ENCODE measurements at places on chromosomes 7 and 10.

- no peak for DNase-seq
Measured at GRCh38 chr7:158272091-158272490, 315.5 kb downstream of the PTPRN2 start.

DNA sequence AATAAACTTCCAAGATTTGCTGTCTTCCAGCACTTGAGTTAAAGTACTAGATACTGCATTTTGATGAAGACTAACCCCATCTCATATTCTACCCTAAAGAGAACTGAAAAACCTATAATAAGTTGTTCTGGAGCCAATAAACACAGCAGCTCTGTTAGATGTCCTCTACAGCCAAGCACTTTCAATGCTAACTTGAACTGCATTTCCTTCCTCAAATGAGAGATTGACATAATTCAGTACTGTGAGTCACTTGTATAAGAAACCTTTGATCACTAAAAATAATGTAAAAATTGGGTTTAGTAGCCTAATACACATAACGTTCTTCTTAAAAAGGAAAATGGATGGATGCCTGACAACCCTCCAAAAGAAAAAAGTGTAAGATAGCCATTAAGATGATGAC is 81.3 kb downstream of the ITGB8 start:
- no peak for DNase-seq

GRCh38 chr7:1543826-1544177 is 12.2 kb downstream of the TMEM184A start:
- DNase-seq: no peak

DNA sequence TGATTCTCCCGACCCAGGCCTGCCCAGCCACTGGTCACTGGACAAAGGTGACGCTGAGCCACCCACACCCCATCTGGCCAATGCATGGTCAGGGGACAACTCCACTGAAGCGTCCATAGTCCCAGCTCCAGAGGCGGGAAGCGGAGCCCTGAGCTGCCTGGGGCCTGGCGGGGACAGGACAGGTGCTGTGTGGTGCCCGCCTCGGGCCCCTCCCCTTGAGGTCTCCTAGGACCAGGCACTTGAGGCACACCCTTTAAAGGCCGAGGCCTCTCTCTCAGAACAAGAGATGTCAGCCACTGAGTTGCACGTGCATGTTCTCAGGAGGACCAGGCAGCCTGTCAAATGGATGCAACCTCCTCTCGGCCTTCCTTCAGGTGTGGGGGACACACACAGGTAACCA is 52.5 kb upstream of the PPP2R2D start:
- DNase-seq: no peak

DNA sequence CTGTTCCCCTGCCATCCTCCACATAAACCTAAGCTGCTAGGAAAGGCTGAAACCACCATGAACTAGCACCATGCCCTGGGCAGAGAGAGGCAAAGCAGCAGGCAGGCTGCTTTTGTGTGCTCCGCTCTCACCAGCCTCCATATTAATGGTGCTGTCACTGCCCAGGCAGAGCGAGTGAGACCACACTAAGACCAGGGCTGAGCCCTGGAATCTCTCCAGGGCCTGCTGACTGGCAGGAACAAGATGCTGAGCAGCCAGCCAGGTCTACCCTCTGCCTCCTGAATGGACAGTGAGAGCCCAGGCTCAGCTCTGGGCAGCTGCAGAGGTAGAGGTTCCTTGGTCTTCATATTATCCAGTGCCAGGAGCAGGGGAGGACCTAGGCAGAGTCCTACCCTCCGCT is 1.6 kb upstream of the CRHR2 start:
- DNase-seq: no peak

GRCh38 chr7:51318886-51319579 is 2.4 kb upstream of the COBL start:
- no peak for DNase-seq

DNA sequence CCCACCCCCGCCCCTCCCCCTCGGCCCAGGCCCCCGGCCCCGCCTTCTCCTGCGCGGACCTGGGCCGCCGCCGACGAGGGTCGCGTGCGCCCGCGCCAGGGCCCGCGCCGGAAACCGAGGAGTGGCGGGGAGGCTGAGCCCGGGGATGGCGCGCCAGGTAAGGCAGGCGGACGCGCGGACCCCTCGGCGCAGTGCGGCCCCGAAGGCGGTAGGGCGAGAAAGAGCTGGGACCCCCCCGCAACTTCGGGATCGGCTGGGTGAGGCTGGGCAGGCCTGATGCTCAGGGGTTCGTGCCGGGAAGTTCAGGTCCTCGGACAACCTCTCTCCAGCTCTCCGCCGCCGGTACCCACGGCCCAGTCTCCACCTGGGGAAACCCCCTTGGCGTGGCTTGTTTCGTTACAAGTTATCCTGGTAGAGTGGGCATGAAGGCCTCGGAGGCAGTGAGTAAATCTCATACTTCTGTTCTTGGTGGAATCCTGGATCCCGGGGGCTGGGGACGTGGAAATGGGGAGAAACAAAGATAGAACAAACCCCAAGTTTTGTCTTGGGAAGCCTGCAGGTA is 58.4 kb downstream of the ZNF467 start:
- no peak for DNase-seq

GRCh38 chr7:108920490-108920889 is 350.8 kb downstream of the DNAJB9 start:
- DNase-seq: no peak

DNA sequence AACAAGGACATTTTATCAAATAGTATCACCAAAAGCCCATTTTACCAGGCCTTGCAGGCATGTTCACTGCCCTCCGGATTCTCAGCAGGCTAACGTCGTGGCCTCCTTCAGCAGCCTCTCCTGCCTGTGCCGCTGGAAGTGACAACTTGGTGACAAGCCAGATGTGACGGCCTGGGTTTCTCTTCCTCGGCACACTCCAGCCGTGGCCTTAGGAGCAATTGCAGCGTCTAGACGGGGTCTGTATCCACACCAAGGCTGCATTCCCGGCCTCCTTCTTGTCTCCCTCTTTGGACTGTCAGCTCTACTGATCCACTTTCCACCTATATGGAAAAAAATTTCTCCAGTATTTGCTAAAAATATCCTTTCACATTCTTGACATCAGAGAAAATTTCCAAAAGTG is 145.3 kb upstream of the MGMT start:
- no peak for DNase-seq

DNA sequence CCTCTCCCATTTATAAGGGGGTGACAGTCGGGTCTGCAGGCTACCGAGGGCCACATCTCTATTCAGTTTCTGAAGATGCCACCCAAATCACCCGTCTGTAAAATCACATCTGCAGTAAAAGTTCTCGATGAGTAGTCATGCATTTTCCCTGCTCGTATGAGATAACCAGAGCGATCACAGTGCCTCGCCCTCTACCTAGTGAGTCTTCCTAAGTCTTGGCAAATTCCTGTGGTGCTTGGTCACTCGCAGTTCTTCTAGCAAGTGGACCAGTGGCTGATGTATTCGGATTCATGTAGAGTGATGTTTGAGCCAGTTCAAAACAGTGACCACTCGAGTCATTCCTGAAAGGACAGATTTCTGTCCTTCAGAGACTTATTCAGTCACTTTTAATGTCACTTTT is 44.9 kb downstream of the INSYN2A start:
- DNase-seq: no peak

DNA sequence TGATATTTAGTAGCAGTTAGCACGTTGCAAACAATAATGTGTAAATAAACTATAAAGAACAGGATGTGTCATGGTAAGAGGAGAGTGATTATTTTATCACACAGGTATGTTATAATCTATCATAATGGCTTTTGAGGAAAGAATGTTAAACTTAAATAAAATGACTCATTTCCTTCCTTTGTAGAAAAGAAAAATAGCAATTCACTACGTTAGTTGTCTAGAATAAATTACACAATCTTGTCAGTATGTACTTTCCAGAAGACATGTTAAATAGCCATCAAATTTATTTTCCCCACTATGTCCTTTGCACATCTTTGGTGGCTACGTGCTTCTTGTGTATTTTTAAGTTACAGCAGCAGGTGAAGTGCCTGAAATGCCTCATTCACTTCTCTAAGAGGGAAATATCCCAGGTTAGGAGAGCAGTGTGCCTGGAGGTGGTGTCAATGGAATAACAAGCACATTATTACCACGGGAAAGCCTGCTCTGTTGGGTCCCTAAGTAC is 133.8 kb downstream of the SEMA3A start:
- no peak for DNase-seq

GRCh38 chr7:132940084-132940483 is 141.8 kb downstream of the CHCHD3 start:
- no peak for DNase-seq

GRCh38 chr10:13978533-13979115 is 352.1 kb downstream of the FRMD4A start:
- peak; percentile 94 for DNase-seq

- DNase-seq: no peak
Measured at GRCh38 chr10:44911081-44911540, at the start of gene TMEM72. TMEM72 (plus strand) TSS chr10:44911337; CDS start chr10:44911513, 176 bp downstream.

DNA sequence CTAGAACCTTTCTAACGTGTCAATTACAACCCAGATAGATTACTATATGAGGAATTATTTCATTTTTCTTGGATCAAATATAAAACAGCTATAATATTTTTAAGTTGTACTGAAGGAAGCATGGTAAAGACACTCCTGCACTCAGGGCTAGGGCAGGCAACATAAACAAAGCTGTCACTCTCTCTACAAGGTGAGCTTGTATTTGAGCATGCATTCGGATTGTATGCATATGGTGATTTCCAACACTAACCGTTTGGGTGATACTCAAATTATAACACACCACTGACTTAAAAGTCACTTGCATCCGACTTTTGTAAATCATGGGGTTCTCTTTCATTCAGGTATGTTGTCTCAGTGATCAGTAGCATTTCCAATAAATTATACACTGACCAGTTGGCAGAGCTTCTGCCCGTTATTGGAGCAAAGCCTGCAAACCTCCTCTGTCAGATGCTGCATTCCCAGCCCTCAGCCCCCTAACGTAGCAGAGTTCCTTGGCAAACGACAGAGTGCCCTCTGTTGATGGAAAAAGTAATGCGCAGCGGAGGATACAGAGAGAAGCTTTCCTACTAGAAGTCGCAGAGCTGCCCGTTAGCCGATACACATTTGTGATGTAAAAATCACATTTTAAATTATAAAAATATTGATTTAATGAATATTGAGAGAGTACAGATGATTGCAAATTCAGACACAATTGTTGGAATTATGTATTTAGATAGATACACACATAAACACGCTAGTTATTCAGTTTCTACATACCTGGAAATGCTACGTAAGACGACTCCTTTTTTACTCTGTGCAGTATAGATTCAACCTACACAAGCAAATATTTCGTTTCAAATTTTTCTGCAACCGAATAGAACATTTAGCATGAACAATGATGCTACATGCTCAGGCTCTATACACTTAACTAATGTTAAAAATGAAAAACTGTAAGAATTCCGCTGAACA is 173.9 kb upstream of the SP4 start:
- DNase-seq: peak; percentile 2

GRCh38 chr7:48045195-48045765 is 9.9 kb downstream of the C7orf57 start:
- DNase-seq: no peak

- no peak for DNase-seq
Measured at GRCh38 chr7:110210941-110211608, 879.9 kb upstream of the LRRN3 start.

DNA sequence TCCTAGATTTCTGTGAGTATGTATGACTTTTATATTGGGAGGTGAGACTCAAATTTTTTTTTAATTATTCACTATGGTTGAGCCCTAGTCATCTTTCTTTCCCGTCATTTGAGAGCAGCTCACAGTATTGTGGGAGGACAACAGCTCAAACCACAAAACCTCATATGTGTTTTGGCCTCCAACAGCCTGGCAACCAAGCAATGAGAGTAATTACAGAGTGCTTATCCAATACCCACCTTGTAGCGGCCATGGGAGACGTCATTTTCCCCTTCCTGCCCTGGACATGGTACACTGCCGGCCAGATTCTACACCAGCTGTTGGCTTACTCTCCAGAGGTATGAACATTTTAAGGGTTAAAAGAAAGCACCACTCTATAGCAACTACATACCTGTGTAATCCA is 49.1 kb downstream of the DOCK4 start:
- peak; percentile 52 for DNase-seq

DNA sequence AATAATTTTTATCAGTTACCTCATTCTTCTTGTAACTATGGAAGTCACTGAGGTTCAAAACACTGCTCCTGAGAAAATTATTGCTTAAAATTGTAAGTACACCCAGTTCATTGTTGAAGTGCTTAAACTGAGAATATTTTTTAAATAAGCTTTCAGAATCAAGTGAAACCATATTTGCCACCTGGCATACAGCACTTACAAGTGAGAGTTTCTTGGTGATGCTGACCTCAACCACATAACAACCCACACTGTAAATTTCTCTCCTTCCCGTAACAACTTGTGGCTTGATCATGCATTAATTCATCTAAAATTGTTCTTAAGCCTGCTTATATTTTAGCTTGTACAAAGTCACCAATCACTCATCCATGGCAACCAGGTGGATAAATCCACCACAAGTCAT is 34.0 kb downstream of the IMMP2L start:
- DNase-seq: no peak

GRCh38 chr10:86960003-86960862 is 1.8 kb downstream of the SNCG start:
- peak; percentile 54 for DNase-seq

GRCh38 chr7:70212281-70212680 is 614.0 kb downstream of the AUTS2 start:
- DNase-seq: no peak

DNA sequence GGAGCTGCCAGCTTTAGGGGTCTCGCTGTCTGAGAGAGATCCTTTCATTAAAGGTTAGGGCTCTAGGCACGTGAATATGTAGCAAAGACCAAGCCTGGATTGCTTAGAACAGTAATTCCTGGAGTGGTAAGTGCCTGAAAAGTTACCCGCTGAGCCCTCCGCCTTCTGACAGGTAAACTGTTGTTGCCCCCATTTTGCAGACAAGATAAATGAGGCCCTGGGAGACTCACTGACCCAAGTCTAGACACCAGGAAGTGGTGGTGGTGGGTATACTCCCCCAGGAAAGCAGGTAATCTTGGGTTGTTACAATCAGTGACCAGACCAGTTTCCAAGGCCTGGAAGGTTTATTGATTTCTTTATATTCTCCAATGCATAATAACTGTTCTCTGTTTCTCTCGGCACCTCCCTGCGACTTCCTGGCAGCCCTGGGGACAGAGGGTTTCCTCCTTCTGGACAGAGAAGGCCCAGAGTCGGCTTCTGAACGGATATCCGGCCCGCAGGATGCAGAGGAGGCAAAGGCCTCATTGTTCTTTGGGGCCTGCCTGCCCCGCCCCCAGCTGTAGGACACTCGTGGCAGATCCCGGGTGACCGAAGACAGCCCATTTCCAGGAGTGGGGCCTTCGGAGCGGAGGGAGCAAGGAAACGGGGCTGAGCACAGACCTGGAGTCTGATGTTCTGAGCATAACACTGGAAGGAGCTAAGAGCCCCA is 1.3 kb upstream of the GRK5 start:
- no peak for DNase-seq

GRCh38 chr10:42781893-42782445 is 626 bp upstream of the BMS1 start:
- no peak for DNase-seq

GRCh38 chr10:227014-227413 is 91.8 kb downstream of the ZMYND11 start:
- DNase-seq: peak; percentile 75
